ENCODE measurements at places on chromosomes 1 and 21.
A peak's percentile ranks its signal among the peaks of the same experiment; 100 is the strongest.

- DNase-seq = no peak
Observed at GRCh38 chr21:41216486-41216885, 48.5 kb downstream of the BACE2 start.

DNA sequence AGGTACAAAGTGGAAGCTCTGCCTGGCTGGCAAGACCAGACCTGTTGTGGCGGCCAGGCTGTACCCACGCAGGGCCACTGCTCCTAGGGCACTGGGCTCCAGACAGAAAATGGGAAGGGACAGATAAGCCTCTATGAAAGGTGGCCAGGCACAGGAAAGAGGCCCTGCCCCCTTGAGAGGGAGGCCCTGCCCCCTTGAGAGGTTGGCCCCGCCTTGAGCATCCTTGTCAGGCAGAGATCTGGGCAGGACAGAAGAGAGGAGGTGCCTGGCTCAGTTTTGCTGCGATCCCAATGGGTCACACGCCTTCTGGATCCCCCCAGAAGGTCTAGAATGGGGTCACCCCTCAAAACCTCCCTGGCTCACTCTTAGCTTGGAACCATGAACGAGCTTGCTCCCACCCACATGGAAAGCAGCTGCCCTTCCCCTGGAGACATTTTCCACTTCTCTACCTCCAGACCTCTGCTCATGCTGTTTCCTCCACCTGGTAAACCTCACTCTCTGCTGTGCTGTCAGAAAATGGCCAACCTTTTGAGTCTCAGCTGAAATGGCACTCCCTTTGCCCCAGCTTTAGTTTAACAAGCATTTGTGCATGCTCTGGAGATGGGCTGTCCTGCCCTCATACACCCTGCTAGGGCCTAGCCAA is 17.5 kb upstream of the ECE1 start:
- DNase-seq = no peak

DNA sequence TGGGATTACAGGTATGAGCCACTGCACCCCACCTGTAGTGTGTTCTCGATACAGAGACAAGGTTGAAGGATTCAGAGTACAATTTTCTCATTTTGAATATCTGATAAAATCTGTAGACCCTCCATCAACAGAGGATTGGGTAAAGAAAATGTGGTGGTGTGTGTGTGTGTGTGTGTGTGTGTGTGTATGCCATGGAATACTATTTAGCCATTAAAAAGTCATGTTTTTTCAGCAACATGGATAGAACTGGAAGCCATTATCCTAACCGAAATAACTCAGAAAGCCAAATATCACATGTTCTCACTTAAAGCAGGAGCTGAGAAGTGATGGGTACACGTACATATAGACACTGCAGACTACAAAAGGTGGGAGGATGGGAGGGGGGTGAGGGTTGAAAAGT is 57.9 kb downstream of the TRAF5 start:
- DNase-seq = no peak

DNA sequence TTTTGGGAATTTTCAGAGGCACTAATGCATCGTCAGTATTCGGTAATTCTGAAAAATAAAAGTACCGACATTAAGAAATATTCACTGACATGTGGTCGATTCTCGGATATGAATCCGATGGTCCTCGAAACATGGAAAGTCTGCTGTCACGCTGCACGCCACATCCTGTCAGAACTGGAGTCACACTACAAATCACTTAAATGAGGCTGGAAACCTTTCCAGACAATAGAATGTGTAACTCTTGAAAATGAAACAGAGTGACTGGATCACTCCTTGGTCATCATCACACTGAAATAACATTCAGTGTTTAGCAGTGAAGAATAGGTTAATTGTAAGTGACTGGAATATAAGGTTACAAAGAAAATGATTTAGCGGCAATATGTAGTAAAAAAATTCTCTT is 620.1 kb upstream of the ADAMTS5 start:
- no peak for DNase-seq

DNA sequence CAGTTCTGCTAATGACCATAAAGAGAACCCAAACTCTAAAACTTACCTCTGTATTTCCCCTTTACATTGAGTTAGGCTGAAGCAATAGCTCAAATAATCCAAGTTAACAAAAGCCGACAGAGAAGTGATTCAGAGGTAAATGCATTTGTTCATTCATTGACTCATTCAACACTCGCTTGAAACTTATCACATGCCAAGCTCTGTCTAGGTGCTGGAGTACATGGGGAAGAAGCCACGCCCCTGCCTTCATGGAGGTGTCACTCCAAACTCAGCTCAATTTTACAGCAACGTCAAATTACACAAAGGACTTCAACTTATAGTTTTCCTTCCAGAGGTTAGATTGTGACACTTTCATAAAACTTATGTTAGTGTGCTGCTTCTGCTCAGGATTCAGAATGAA is 45.8 kb downstream of the SLC25A24 start:
- no peak for DNase-seq

- DNase-seq = no peak
Observed at GRCh38 chr1:70227439-70227838, 6.3 kb downstream of the SRSF11 start.

DNA sequence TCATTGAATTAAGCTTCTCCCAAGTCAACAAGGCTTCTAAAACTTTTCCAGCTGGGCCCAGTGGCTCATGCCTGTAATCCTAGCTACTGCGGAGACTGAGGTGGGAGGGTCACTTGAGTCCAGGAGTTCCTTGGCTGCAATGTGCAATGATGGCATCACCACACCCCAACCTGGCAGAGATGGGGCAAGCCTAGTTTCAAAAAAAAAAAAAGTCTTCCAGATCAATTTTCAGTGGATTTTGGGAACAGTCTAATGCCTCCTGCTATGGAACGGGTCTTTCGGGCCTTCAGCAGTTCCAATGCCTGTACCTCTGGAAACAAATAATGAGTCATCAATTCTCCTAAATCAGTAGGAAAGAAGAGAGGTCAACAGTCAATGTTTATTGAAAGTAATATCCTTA is 38.0 kb downstream of the FMO4 start:
- DNase-seq = no peak

GRCh38 chr1:177945943-177946650 is 23.8 kb downstream of the SEC16B start:
- peak; percentile 61 for DNase-seq

DNA sequence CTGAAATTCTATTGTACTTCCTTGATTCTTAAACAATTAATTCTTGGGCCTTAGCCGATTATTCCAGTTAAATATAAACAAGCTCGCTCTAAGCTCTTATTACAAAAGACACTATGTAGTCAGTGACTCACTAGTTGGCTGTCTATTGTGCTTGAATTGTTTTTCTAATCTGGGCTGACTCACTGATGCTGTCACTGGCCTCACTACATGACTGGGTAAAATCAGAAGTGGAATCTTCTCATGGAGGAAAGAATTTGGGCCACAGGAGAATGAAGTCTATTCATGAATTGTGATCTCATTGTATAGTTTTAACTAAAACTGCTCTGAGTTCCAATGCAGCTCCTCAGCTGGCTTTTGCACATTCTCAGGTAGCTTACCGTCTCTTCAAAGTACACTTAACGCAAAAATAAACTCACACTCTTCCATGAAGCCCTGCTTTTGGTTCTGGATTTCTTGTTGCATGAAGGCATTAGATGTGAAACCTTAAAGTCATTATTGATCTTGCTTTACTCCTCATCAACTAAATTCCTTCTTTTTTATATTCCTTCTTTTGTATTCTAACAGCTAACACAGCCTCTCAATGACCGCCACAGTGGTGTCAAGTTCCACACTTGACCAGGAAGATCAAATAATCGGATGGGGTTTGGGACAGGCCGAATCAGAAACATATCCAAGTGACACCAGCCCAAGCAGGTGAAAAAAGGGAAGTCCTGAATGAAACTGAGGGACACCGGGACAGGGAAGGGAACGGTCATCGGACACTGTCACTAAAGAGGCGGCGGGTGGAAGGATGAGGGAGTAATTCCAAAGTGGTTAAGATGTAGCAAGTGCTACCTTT is 80.9 kb upstream of the LBR start:
- no peak for DNase-seq

GRCh38 chr1:211336775-211337174 is 10.1 kb downstream of the TRAF5 start:
- DNase-seq = no peak

- DNase-seq = no peak
Observed at GRCh38 chr1:181153634-181153961, 65.1 kb downstream of the IER5 start.

- no peak for DNase-seq
Observed at GRCh38 chr1:54328066-54328636, 78.0 kb downstream of the SSBP3 start.

DNA sequence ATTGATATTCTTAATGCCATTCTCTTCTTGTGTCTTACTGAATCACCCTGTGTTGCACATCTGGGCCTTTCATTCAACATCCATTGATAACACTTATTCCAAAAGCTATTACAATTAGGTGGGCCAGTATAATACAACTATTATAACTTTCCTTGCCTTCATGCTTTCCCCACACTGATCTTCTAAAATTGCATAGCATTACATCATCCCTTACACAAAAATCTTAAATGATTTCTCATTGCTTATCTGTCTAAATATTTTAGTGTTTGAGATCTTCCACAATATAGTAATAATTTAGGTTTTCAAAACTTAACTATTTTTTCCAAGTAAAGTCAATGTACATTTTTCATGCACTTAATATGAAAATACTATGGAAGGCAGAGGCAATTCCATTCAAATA is 1634.1 kb downstream of the PLA2G4A start:
- no peak for DNase-seq

- peak; percentile 59 for DNase-seq
Observed at GRCh38 chr1:173669491-173669941, at the start of gene ANKRD45. TSS of gene ANKRD45 (minus strand) at chr1:173669851. CDS start at chr1:173659418, 10,433 bp downstream.

GRCh38 chr1:201362906-201363305 is 14.6 kb downstream of the TNNT2 start:
- no peak for DNase-seq

DNA sequence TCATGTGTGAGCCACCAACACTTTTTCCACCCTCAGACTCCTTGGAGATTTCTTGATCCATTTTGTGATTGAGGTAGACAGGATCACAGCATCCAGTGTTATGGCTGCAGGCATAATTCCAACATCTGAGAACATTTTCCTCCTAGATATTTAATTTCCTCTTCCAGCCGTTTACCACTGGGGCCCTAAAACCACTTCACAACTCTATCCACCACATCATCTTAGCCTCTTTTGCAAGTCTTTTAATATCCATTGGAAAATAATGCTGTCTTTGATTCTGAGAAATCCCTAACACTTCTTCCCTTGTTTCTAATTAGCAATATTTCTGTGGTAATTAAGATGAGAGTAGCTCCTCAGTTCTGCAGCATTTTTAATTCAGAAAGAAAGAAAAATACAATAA is 190.1 kb downstream of the TNR start:
- no peak for DNase-seq

DNA sequence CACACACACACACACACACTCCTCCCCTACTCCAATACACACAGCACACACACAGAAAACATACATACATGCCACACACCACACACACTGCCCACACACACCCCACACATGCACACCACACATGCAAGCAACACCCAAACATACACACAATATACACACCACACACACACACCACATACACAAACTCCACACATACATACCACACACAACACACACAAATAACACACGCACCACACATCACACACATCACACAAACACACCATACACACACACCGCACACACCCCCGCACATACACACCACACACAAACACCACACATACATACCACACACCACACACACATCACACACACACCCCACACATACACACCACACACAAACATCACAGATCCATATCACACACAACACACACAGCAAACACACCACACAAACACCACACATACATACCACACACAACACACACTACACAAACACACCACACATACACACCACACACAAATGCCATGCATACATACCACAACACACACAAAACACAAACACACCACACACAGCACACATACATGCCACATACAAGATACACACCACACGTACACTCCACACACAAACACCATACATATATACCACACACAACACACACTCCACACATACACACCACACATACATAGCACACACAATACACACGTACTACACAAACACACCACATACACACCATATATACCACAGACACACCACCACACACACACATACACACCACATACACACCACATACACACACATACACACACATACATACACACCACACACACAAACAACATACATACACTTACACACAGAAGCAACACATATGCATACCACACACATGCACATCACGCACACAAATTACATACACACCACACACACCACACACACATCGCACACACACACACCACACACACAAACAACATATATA is 932 bp upstream of the RAB7B start:
- no peak for DNase-seq

GRCh38 chr21:42699196-42699595 is 45.8 kb downstream of the PDE9A start:
- no peak for DNase-seq

- DNase-seq = no peak
Observed at GRCh38 chr1:172178886-172179285, 241.6 kb upstream of the C1orf105 start.

- DNase-seq = no peak
Observed at GRCh38 chr1:47382399-47382983, 33.6 kb upstream of the FOXE3 start.

DNA sequence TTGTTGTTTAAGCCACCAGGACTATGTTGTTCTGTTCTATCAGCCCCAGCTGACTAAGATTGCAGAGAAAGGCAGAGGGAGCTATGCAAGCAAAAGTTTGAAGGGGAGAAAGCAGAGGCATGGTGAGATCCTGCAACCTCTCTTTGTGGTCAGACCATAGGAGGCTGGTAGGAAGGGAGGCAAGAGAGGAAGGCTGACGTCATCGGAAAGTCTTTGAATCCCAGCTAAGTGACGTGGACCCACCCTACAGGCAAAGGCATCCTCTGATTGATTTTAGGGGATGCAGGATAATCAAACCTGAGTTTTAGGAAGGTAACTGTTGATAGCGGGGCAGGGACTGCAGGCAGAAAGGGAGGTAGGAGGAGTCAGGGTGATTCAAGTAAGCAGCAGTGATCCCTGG is 23.3 kb upstream of the TNNI1 start:
- no peak for DNase-seq

- no peak for DNase-seq
Observed at GRCh38 chr1:151829352-151830046, 2.1 kb downstream of the RORC start.

DNA sequence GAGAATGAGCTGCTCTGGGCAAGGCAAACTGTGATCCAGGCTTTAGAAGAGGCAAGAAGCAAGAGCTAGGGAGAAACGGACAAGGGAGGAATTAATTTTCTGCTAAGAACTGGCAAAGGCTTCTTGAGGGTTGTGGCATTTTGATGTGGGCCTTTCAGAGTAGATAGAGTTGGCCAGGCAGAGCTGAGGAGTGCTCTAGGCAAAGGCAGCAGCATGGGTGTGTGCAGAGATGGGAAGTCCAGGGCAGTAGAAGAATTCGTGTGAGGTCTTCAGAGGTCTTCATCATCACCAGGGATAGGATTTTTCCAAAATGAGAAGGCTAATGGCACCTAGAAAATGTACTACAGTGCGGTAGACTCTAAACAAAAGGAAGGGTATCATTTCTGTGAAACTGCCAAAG is 237.8 kb downstream of the LTN1 start:
- no peak for DNase-seq

DNA sequence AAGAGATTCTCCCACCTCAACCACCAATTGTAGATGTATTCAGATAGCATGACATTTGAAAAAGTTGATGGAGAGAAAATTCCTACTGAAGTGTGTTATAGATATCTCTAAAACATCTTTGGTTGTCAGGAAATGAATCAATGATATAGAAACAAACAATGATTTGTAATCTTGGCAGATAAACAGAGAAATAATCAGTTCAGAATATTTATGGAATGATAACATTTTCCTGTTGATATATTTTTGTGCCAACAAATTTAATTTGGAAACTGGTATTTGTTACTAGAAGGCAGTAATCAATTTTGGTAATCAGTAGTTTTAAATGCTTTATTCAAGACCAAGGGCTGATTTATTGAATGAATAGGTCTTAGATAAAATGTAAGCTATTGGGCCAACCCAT is 695.6 kb downstream of the USP25 start:
- DNase-seq = no peak
